KBM-7 (cell line): ENCODE measurements at places on chromosomes 5 and 9.
A peak's percentile ranks its signal among the peaks of the same experiment; 100 is the strongest.

GRCh38 chr9:38437193-38437823, 13.1 kb upstream of the IGFBPL1 start:
- DNase-seq = no peak

GRCh38 chr5:2221450-2221849, 338.7 kb upstream of the IRX4 start:
- no peak for DNase-seq

DNA sequence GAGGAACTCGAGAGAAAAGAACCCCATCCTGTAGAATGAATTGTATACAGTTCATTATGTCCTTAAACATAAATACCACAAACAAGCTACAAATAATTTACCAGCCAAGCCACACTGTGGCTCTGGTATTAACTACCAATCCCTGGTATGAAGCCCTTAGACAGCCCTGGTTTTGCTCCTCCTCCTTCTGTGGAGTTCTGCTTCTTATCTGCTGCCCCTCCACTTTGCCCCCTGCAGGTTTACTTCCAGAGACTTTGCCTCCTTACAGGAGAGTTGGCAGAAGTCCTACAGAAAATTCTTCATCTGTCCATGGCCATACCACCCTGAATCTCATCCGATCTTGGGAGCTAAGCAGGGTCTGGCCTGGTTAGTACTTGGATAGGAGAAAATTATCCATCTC, 219.8 kb downstream of the ACTL7B start:
- DNase-seq = no peak

GRCh38 chr5:177412603-177413233, 3.4 kb upstream of the F12 start:
- DNase-seq = no peak

DNA sequence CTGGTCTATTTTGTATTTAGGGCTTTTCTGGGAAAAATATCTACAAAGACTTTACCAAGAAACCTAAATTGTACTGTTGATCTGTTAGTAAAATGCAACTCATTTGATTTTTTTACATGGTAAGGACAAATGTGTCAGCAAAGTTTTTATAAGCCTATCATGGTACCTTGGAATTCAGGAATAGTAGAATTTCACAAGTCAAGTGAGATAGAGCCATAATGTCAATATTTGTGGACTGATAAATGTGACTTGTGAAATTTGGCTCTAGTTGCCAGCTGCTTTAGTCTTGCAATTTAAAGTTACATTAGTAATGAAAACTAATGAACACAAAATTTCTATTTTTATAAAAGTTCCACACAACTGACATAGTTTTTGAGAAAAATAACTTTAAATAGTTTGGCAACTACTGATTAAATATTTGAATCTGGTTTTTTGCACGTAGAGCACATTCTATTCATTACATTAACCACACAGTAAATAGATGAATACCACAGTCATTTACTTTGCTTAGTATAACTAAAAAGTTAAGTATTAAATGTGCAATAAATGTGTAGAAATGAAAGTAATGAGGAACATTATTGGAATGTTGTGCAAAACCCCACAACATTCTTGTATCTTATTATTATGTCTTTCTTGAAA, 41.2 kb upstream of the RIOK2 start:
- DNase-seq = no peak

DNA sequence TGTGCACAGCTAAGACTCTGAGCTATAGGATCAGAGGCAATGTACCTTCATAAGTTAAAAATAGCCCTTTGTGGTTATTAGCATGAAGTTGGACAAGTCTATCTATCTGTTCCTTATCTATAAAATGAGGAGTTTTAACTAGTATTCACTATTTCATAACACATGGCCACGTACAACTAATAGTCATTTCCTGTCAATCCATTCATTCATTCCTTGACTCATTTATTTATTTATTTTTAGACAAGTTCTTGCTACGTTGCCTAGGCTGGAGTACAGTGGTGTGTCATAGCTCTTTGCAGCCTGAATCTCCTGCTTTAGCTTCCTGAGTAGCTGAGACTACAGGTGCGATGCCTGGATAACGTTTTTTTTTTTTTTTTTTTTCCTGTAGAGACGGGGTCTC, 92.1 kb downstream of the NR3C1 start:
- DNase-seq = no peak

- DNase-seq = no peak
Measured at GRCh38 chr9:110977259-110977709, 61.0 kb downstream of the LPAR1 start.

- no peak for DNase-seq
Measured at GRCh38 chr5:154271936-154272514, 81.5 kb downstream of the GALNT10 start.

DNA sequence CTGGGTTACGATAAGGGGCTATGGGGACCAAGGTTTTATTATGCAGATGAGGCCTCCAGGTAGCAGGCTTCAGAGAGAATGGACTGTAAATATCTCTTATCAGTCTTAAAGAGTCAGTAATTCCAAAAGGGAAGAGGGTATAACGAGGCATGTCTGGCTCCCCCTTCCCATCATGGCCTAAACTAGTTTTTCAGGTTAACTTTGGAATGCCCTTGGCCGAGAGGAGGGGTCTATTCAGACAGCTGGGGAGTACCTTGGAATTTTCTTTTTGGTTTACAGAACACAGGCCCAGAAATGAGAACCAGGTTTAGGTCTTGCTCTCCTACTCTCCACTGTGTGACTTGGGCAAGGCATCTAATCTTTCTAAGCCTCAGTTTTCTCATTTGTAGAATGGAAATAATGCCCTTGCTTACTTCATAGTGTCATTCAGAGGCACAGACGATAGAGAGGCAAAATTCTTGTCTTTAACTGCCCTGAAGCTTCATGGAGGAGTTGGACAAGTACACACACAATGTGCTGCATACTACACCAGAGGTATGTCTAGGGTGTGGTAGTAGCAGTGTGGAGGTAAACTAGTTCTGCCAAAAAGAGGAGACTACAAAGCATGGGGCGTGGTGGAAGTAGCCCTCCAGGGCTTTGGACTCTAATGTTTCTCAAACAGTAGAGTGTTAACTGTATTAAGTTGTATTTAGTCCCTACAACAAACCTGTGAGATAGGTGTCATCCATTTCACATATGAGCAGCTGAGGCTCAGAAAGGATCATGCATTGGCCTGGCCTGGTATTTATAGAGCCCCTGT, 45.5 kb downstream of the IRF1 start:
- no peak for DNase-seq

GRCh38 chr5:71734141-71734540, 15.1 kb downstream of the CARTPT start:
- DNase-seq = no peak

GRCh38 chr9:74255489-74255984, 241.6 kb upstream of the RORB start:
- peak; percentile 40 for DNase-seq
